Stimulated activated CD8-positive, alpha-beta memory T cell treated with anti-CD3 and anti-CD28 coated beads, Interleukin-12 subunit alpha, Interleukin-12 subunit beta, amount 100 ng/mL, for 1 hour (primary cell): ENCODE measurements at places on chromosomes 2 and 18.

DNA sequence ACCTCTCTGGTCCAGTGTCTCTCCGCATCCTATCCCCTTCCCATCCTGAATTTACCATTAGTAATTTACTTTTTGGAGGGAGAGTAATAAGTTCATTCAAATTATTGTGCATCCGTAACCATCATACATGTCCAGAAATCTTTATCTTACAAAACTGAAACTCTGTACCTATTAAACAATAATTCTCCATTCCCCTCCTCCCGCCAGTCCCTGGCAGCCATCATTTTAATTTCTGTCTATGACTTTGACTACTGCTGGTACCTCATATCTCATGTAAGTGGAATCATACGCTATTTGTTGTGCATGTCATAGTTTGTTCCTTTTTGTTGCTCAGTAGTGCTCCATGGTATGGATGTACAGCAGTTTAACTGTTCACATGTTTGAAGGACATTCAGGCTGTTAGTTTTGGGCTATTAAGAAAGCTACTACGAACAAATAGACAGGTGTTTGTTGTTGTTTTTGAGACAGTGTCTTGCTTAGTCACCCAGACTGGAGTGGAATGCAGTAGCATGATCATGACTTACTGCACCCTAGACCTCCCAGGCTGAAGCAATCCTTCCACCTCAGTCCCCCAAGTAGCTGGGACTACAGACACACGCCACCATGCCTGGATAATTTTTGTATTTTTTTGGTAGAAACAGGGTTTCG, 2.0 kb downstream of the LIMS1 start:
- no peak for DNase-seq

- no peak for DNase-seq
Observed at GRCh38 chr18:70256184-70256583, 32.7 kb upstream of the SOCS6 start.

GRCh38 chr2:182597570-182598295, 118.3 kb upstream of the DNAJC10 start:
- DNase-seq, result no peak

DNA sequence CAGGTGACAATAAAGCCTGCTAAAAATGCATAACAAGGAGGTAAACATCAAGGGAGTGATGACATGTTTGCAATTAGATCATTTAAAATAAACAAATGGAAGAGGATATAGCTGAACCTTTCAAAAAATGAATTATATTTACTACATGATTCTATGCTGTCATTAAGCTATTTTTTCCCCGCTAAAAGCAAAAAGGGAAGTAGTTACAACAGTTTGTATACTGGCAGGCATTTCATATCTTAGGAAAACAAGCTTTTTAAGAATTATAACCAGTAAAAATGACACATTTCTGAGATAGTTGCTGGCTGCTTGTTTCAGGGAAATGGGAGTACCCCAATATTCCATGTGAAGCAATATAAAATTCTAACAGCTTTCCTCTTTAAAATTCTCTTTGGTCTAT, 89.1 kb upstream of the ITGB6 start:
- DNase-seq, result no peak

GRCh38 chr18:64202210-64202836, 53.4 kb upstream of the LINC00305 start:
- DNase-seq, result no peak

- no peak for DNase-seq
Observed at GRCh38 chr2:11703700-11704099, 33.7 kb upstream of the NTSR2 start.

- DNase-seq, result no peak
Observed at GRCh38 chr2:46747297-46747818, 168.2 kb downstream of the MCFD2 start.

DNA sequence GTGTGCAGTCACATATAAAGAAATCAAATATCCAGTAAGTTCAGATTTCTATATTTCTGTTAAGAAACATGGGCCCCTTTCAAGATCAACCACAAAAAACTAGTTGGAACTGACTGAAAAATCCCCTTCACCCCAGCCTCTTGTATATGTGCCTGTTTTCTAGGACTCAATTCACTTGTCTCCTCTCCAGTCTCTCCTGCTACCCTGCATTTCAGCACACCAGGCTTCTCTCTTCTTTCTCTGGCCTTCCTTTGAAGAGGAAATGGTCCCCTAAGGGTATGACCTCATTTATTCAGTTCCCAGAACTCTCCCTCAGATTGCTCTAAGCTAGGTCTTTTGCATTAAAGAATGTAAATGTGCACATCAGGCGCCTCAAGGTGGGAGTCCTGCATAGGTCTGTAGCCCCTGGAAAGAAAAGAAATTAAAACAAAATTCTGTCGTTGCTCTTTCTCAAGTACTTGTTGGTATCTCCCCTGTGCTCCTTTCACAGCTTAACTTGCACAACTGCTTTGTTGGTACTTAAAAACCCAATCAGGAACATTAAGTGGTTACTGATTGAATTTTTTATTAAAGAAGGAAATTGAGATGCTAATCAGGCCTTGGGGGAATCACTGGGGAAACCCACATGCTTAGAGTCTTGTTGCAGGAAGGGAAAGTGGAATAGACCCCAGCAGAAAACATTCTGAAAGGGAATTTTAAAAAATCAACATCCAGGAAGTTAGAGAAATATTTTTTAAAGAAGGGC, 278.4 kb downstream of the AGPS start:
- DNase-seq, result no peak

DNA sequence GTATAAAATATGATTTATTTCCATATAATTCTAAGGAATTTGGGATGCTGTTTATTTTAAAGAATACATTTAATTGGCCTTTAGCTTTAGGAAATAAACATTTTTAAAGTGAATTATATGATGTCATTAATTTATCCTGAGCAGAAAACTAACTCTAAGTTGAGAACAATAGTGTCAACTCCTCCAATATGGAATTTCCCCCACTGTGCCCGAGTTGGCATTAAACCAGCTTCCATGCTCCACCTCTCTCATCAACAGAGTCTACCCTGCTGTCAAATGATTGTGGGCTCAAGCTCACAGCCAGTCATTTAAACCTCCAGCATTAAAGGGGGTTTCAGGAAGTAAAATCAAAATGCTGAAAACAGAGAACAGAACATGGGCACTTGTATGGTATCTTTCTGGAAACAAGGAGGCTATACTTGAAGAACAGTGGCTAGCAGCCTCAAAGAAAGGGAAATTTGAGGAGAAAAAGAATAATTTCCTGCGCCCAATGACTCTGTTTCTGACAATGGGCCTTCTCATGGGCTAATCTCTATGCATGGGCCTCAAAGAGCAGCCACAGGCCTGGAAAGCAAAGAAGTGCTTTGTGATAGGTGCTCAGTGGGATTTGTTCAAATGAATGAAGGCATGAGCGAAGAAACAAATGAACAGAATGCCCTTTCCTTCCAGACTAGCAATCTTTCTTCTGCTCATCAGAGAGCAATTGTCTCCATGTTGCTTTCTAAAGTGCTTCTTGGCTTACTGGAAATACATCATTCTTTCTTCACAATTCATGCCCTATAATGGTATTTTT, 252.8 kb downstream of the MTX2 start:
- no peak for DNase-seq
